Activated CD8-positive, alpha-beta memory T cell treated with anti-CD3 and anti-CD28 coated beads for 4 hours (primary cell): ENCODE measurements at places on chromosomes 12 and 14.

GRCh38 chr14:24411443-24412389, 12.9 kb downstream of the NYNRIN start:
- no peak for DNase-seq

- no peak for DNase-seq
These were observed 421.2 kb downstream of the SOX5 start for GRCh38 chr12:23528316-23528715.

GRCh38 chr14:65206448-65207096, 104.3 kb upstream of the MAX start:
- DNase-seq = no peak

DNA sequence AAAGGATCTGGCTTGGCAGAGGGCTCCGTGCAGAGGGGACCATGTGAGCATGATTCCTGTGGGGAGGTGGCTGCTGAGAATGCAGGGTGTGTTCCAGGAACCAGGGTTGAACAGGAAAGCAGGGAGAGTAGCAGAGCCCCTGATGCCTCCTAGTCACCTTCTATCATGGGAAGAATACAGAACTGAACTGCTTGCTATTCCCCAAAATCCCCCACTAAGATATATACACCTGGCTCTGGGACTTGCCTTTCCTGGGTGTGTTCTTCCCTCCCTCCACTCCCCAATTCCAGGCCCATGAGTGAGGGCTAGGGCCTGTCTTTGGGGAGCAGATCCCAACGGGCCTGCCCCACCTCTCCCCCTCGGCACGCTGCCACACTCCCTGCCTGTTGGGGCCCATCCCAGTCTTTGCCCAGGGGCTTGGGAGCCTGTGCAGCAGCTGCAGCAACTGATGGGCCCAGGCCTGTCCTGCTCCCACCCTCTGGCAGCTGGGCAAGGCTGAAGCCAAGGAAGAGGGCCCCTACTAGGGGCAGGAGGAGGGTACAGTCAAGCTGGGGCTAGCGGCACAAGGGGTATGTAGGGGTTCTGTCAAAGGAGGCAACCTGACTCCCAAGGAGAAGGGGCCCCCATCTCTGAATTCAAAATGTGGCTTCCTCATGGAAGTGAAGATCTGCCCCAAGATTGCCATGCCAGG, 3.2 kb downstream of the AJUBA start:
- no peak for DNase-seq

- DNase-seq = no peak
These were observed 1.7 kb downstream of the ATF7IP start for GRCh38 chr12:14367040-14367661.

DNA sequence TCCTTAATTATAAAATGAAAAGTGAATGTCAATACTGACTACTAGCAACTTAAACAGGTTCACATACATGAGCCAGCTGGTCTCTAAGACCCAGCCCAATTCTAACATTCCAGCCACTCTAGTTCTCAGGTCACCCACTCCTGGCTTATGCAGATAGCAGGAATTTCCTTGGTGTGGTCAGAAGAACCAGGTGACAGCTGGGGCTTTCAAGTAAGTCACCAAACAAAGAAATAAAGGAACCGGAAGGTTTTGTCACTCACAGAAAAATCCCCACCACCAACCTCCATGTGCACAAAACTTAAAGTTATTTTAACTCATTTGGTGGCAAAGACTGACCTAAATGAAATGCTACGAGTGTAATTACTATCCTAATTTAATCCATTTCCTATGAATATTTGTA, 129.6 kb upstream of the CDKN3 start:
- DNase-seq = no peak

DNA sequence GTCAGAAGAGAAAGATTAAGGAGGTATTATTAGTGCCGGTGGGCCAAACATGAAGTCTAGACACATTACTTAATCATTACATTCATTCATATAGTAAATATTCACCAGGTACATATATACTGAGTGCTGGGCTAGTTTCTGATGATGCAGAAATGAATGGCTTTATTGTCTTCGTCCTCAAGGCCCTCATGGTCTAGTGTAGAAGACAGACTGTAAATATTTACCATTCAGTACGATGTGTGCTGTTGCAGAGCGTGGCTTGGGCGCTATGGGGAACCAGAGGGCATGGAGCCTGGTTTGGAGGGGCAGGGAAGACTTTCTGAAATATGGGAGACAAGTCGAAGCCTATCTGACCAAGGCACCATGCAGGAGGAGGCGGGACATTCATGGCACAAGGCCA, 37.0 kb upstream of the TCL1B start:
- no peak for DNase-seq

DNA sequence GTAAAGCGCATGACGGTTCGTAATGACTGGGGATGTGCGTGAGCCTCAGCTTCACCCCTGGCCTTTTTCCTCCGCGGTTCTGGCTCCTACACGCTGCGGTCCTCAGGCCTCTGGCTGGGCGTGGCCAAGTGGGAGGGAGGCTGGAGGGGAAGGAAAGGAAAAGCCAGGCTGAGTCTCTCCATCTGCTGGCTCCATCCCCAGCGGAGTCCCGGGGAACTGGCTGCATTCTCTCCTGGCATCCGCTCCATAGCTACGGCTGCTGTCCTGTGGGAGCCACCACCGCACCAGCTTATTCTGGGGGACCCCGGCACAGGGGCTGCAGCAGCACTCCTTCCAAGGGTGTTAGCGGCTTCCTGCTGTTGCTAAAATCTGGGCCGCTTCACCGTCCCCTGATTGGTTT, 68.2 kb upstream of the SLC24A4 start:
- no peak for DNase-seq

DNA sequence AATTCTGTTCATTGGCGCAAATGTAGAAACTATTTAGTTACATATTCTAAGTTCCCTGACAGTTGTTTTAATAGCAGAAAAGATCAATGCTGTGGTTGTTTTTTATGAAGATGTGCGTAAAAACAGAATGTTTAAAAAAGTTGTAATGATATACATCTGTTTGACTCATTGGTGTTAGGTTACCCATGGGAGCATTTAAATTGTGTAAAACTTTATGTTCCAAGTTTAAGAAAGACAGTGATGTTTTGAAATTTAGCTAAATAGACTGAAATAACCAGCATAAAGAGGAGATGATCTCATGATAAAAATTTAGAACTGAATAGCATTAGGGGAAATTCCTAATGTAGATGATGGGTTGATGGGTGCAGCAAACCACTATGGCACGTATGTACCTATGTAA, 3.6 kb downstream of the PELI2 start:
- DNase-seq = no peak

DNA sequence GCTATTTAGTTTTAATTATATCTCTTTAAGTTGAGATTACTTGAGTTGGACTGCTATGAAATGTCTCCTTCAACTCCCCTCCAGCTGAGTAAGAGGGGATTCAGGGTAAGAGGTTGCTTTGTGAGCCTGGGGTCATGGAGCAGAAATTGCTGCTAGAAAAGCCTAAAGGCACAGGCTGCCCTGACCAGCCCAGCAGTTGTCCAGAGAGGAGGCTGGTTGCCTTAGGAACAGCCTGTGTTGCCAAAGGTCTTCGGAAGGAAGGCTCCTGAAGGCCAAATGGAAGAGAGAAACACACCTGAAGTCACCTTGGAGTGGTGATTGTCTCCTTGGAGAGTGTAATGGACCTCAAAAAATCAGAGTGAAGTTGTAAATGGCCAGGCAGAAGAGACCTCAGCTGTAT, 235.5 kb upstream of the PDE3A start:
- no peak for DNase-seq

DNA sequence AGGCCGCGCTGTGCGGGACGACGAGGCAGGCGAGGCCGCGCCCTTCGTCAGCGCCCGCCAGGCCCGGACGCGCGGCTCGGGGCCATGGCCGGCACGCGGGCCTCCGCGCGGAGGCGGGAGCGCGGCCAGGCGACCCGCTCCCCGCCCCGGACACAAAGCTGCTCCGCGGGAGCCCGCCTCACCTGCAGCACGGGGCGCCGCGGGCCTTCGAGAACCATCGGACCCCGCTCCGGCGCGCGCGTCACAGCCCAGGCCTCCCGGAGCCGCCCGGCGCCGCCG, 342 bp downstream of the DICER1 start:
- DNase-seq = no peak

DNA sequence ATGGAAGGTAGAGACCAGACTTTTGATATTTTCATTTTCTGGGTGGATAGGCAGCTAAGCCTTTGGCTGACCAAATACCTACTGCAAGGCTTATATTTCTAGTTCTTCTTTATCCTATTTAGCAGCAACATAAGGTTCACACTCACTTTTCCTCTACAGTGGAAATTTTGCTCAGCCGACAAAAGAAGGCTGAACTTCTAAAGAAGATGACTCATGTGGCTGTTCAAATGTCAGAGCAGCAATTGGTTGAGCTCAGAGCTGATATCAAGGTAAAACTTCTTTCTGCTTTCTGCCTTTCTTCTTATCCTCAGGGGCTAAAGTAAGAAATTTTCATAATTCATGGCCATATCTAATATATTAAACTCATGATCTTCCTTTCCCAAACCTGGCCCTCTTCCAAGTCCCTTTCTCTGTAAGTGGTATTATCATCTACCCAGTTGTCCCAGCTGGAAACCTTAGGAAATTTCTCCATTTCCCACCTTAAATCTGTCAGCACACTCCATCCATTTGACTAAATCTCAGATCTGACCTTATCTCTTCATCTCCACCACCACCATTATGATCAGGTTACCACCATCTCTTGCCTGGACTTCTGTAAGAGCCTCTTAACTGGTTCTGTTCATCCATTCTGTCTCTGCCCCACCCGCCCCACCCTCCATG, 19.8 kb upstream of the KCNH3 start:
- no peak for DNase-seq

DNA sequence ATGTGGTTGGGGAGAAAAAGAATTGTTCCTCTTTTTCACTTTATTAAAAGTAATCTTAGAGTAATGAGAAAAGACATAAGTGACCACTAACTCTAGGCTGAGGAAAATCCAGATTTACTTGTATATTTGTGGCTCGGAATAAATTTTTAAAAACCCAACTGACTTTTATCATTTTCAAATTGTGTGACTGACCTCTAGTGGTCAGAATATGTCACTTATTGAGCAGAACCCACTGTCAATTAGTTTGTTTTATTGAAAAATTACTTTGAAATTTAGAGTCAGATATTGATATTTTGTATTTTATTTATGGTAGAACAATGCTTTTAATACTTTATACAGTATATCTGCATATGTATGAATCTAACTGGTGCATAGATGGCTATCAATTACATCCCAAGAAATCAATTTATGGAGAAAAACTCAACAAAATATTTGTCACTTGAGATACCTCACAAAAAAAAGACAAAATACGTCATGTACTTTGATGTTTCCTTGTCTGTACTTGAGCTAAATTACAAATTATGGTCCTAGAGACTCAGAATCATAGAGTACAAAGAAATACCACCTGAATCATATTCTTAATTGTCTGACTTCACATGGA, 229.4 kb downstream of the CNTN1 start:
- DNase-seq = no peak

- no peak for DNase-seq
These were observed 133.7 kb upstream of the C14orf180 start for GRCh38 chr14:104445832-104446381.

- DNase-seq = no peak
These were observed 64.9 kb upstream of the DICER1 start for GRCh38 chr14:95222151-95222631.

GRCh38 chr14:101462726-101463565, 98.3 kb upstream of the DIO3 start:
- no peak for DNase-seq

DNA sequence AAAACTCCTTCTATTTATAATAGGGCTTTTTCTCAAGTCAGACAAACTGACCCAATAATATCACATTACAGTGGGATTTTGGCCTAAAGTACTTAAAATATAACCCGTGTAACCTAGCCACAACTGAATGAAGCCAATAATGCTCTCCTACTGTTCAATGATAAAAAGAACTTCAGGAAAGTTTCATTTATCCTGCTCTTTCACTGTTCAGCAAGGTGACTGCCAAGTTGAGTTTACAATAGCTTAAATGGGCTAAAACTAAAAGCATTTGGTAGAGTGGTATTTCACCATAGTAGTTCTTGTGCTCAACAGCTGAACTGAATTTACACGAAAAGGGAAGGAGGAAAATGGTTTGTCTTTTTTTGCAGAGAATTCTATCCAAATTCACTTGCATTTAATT, 49.8 kb downstream of the CNTN1 start:
- no peak for DNase-seq

DNA sequence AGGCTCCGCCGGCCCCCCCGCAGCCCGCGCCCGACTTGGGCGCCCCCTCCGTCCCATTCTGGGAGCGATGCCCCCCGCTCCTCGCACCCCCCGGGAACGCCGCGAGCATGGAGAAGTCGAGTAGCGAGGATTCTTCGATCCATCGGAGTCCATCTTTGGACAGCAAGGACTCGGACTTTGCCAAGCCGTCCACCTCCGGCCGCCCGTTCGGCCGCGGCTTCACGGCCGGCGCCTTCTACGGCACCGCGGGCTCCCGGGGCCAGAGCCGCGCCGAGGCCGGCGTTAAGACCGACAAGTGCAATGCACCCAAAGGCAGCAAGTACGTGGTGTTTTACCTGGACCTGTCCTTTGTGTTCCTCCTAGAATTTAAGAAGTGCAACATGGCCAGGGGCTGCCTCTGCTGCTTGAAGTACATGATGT, 123.6 kb downstream of the TSPAN9 start:
- DNase-seq = no peak

DNA sequence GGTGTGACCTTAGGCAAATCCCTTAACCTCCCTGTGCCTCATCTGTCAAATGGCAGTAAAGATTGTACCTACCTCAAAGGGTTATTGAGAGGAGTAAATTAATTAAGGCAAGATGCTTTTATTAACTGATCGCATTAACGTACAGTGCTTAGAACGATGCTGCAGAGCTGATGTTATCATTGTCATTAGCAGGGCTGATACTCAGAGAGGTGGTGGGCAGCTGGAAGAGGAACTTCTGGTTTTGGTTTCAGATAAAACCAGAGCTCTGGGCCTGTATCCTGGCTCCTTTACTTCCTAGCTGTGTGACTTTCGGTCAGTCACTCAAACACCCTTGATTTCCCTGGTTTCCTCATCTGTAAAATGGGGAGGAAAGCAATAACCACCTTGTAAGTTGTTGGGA, 55.1 kb downstream of the CALM1 start:
- DNase-seq = no peak

- DNase-seq = no peak
These were observed 84.5 kb upstream of the AMN1 start for GRCh38 chr12:31813305-31813704.

DNA sequence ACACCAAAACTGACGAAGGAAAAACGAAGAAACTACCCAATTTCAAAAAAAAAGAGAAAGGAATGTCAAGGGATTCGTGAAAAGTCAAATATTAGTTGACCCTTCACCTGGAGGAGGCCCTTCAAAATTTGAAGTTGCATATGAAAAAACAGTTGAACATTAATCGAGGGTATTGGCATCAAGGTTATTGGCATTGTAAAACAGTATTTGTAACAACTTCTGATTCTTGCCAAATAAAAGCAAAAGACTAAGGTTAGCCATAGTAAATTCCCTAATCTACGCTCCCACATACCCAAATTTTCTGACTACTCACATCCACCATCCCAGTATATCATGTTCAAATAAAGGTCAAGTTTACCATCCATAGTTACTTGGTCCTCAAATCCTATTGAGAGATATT, 118.6 kb downstream of the TMTC1 start:
- no peak for DNase-seq
